ENCODE measurements at places on chromosomes 11 and 22.
A peak's percentile ranks its signal among the peaks of the same experiment; 100 is the strongest.

- DNase-seq = no peak
These were observed 65.2 kb downstream of the PPP6R2 start for GRCh38 chr22:50408311-50408710.

- DNase-seq = no peak
These were observed 31.9 kb upstream of the SMIM38 start for GRCh38 chr11:69123593-69124545.

- peak; percentile 89 for DNase-seq
These were observed 4.2 kb upstream of the STIP1 start for GRCh38 chr11:64181506-64182411.

DNA sequence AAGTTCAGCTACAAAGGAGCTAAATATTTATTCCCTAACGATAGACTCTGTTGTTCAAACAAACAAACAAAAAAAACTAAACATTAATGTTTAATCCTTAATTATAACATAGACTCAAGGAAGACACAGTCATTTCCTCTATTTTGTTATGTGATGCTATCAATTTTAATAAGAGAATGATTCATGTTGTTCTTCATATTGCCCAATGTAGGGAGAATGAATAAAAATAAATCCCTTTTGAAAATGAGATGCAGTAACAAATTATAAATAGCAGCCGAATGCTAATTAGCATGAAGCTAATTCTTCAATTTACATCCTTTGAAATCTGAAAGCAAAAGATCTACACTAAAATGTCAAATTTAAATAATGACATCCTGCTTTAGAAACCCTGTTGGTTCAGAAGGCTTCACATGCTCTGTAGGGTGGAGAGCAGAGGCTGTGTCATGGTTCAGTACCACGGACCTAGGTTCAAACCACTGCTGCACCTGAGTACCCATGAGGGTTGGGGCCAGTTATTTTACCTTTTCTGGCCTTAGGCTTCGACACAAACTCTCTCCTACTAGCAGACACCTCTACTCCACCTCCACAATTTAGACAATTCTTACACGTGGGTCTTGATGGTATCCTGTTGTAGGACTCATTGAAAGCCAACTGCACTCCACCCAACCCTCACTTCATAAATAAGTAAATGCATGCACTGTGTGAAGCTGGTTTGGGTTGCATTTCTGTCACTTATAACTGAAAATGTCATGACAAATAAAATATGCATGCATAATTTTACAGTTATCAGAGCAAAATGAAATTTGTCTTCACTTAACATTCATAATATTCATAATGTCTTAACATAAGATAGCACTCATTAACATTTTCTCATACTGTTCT is 89.0 kb downstream of the RRAS2 start:
- DNase-seq = no peak

- no peak for DNase-seq
These were observed 7.5 kb upstream of the B3GNT6 start for GRCh38 chr11:77026743-77027142.

DNA sequence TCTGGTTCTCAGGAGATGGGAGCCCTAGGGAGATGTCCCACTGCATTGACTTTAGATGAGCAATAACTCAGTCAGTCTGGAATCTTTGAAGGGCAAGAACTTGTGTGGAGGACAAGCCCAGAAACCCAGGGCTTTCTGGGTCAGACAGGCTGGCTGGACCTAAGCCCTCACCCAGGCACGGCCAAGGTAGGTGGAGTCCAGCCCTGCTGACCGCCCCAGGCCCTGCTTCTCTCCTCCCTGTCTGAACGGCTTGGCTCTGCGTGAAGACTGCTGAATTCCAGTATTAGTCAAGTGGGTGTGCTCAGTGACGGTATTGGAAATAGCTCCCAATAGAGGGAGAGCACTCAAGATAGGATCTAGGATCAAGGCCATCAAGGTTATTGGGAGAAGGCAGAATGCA is 6.1 kb downstream of the CXCR5 start:
- DNase-seq = no peak

- no peak for DNase-seq
These were observed 3.4 kb upstream of the NDUFC2 start for GRCh38 chr11:78083021-78083420.

- DNase-seq = no peak
These were observed 116.9 kb downstream of the STK33 start for GRCh38 chr11:8477151-8477550.

DNA sequence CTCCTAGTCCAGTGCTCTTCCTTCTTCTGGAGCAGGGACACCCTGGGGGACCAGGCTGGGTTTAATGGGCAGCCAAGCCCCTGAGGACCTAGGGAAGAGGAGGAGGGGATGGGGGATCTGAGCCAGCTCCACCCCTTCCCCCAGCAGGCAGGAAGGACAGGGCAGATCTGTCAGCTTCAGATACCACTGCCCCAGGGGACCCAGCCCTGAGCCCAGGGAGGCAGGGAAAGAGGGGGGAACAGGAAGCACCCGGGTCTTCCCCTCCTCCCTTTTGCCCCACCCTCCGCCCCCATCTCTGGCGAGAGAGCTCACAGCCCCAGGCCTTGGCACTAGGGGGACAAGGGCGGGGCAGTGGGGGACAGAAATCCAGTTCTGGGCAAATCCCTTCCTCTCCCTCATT is 11.7 kb upstream of the SOX10 start:
- peak; percentile 20 for DNase-seq

DNA sequence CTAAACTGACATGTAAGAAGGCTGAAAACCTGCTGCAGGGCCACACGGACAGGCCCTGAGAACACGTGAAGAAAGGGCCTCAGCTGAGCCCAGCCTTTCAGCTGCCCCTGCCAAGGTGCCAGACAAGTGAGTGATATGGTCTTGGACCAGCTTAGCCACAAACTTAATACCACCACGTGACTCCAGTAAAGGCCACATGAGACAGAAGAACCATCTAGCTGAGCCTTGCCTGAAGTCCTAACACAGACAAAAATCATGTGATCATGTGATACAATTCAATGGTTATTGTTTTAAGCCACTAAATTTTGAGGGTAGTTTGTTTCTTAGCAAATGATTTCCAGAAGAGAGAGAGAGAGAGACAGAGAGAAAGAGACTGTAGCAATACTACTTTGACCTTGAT is 66.9 kb upstream of the ARHGAP20 start:
- DNase-seq = no peak

Data from HTR-8/SVneo (cell line).